ENCODE measurements at places on chromosomes 1 and 21. TPM values are rescaled to one million over a fixed set of nuclear protein-coding genes. Genes with fewer than 3 reads are reported as not detected.

RIIAD1 gene
- 67.9 TPM for polyA plus RNA-seq

MRPL39 gene
- 97.1 TPM for polyA plus RNA-seq

C1orf94 gene
- polyA plus RNA-seq = not detected

LRRC7 gene
- 4.0 TPM for polyA plus RNA-seq

GCSAML gene
- 0.06 TPM for polyA plus RNA-seq

TLCD4 gene
- polyA plus RNA-seq = 7.4 TPM

PDZK1 gene
- polyA plus RNA-seq = 5.2 TPM

PDE9A gene
- polyA plus RNA-seq = 73.8 TPM

MARK1 gene
- 31.2 TPM for polyA plus RNA-seq

CD101 gene
- 4.0 TPM for polyA plus RNA-seq

GADD45A gene
- polyA plus RNA-seq = 101 TPM

LAMC2 gene
- 0.84 TPM for polyA plus RNA-seq

RASSF5 gene
- polyA plus RNA-seq = 5.6 TPM

ELF3 gene
- not detected for polyA plus RNA-seq
